Stimulated activated CD4-positive, alpha-beta T cell treated with anti-CD3 and anti-CD28 coated beads, Interleukin-1b, Interleukin-23, amount 100 ng/mL, for 4 hours (primary cell): ENCODE measurements at places on chromosomes 2 and 18.

GRCh38 chr2:137893145-137893544 is 71.1 kb upstream of the HNMT start:
- DNase-seq = no peak

DNA sequence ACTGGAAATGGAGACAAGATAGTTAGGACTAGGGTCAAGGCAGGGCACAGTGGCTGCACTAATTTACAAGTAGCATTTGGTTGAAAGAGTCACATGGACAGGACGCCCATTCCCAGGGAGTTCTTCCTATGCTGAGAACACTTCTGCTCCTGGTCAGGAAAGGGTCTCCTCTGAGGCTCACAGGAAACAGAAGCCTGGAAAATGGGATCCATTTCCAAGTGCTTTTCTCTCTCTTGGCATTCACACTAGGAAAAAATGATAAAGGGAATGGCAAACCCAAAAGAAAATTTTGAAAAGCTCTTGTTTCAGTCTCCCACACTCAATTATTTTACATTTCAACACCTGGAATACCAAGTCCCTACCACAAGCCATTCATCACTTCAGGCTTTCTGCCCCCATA is 88.7 kb downstream of the COBLL1 start:
- DNase-seq = no peak

GRCh38 chr2:195612611-195613495 is 44.2 kb upstream of the SLC39A10 start:
- DNase-seq = no peak

DNA sequence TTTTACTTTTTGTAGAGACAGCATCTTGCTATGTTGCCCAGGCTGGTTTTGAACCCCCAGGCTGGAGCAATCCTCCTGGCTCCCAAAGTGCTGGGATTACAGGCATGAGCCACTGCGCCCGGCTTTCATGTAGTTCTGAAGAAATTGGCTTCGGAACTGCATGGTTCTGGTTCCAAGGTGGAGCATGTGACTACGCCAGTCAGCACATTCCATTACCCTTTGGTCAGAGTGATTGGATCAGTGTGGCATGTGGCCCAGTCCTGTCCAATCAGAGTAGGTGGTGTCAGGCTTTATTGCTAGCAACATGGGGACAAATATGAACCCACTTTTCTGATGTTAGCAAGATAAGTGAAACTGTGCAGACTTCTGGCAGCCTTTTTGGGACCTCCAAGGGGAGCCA is 16.3 kb upstream of the ATOH8 start:
- DNase-seq = no peak

GRCh38 chr2:189505492-189505891 is 64.2 kb downstream of the WDR75 start:
- no peak for DNase-seq

- DNase-seq = no peak
Measured at GRCh38 chr18:54856105-54856646, 27.9 kb downstream of the RAB27B start.

GRCh38 chr2:234911271-234911670 is 40.5 kb upstream of the SH3BP4 start:
- DNase-seq = no peak

- DNase-seq = no peak
Measured at GRCh38 chr2:194086129-194086528, 1570.9 kb upstream of the SLC39A10 start.

GRCh38 chr18:35747894-35748472 is 166.4 kb downstream of the GALNT1 start:
- no peak for DNase-seq

- DNase-seq = no peak
Measured at GRCh38 chr18:78080081-78080480, 830.4 kb downstream of the GALR1 start.

- no peak for DNase-seq
Measured at GRCh38 chr18:22678486-22678885, 254.6 kb upstream of the RBBP8 start.

GRCh38 chr2:41911033-41911432 is 136.8 kb upstream of the PKDCC start:
- DNase-seq = no peak

GRCh38 chr2:127479219-127479825 is 47.0 kb downstream of the IWS1 start:
- DNase-seq = no peak

- DNase-seq = no peak
Measured at GRCh38 chr2:50355891-50356290, 676.0 kb downstream of the NRXN1 start.

- no peak for DNase-seq
Measured at GRCh38 chr18:79383388-79384056, 12.2 kb upstream of the NFATC1 start.

GRCh38 chr2:67982956-67983355 is 79.8 kb downstream of the C1D start:
- DNase-seq = no peak

- no peak for DNase-seq
Measured at GRCh38 chr2:178109813-178110212, 2.4 kb upstream of the RBM45 start.

- no peak for DNase-seq
Measured at GRCh38 chr2:142874293-142874814, 3.1 kb upstream of the KYNU start.

DNA sequence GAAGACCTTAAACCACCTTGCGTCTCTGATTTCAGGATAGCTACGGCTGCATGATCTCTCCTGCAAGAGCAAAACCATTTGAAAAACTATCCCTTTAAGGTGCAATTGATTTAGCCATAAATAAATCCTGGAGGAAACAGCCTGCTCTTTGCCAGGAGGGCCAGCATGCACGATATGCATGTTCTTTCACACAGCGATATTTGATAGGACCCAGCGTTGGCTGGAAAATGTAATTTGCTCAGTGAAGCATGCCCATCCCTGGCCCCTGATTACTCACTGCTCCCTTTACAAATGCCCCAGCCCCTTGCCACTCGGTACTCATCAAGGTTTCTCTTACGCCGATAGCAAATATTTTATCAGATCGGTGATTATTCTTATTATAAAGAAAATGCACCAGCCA is 315.4 kb downstream of the CDH2 start:
- no peak for DNase-seq

GRCh38 chr18:3455907-3456685 is 6.1 kb downstream of the TGIF1 start:
- no peak for DNase-seq

DNA sequence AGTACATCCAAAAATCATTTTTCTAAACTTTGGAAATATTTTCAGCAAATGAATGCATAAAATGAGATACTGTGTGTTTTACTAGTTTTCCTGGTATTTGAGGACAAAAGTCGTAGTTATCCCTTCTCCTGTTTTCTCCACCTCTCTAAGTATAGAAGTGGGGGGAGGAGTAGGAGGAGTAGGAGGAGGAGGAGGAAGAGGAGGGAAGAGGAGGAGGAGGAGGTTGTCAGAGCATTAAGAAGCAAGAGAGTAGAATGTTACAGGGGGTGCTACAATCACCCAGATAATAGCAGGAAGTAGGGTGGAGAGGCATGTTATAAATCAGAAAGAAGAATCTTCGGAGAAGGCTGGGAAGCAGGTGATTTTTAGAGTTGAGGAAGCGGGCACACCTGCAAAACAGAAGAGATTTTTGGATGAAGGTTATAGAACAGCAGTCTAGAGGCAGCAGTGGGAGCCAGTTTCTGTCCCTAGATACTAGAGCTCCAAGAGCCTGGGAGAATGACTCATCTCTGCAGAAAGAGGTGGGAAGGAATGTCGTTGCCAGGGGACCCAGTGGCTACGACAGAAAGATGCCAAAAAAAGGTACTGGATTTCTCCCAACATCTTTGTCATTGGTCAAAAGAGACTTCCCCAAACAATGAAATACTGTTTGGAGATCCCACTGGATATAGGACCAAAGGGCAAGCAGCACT is 44.2 kb upstream of the AQP4 start:
- no peak for DNase-seq

GRCh38 chr2:172350839-172351479 is 76.4 kb upstream of the ITGA6 start:
- no peak for DNase-seq
